ENCODE measurements at places on chromosomes 6 and 20.

DNA sequence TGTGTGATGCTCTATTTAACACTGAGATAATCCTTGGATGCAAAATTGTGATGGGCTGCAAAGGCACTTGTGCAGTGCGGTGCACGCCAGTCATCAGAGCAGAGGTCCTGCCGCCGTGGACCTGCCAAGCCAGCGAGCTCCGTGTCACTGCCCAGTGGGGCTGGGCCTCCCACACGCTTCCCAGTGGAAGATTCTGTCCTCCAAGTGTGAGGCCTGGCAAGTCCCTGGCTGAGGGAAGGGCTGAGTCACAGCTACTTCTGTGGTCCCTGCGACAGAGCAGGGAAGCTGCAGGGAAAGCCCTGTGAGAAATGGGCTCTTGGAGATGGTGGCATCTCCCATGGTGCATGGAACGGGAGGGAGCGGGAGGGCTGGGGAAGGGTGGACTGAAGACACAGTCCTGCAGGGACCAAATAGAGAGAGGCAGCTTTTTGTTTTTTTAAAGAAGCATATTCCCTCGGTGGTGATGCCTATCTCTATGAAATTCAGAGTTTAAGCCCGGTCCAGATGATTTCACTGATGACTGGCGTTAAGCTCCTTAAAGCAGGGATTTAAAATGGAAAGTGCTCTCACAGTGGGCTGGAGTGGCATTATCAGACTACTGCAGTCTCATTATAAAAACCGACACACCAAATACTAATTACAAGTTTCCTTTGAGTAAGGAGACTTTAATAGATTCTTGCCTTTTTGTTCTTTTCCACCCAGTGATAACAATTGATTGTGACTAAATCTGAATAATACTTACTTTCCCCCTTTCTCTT lies 413.7 kb downstream of the QKI start:
- no peak for DNase-seq

DNA sequence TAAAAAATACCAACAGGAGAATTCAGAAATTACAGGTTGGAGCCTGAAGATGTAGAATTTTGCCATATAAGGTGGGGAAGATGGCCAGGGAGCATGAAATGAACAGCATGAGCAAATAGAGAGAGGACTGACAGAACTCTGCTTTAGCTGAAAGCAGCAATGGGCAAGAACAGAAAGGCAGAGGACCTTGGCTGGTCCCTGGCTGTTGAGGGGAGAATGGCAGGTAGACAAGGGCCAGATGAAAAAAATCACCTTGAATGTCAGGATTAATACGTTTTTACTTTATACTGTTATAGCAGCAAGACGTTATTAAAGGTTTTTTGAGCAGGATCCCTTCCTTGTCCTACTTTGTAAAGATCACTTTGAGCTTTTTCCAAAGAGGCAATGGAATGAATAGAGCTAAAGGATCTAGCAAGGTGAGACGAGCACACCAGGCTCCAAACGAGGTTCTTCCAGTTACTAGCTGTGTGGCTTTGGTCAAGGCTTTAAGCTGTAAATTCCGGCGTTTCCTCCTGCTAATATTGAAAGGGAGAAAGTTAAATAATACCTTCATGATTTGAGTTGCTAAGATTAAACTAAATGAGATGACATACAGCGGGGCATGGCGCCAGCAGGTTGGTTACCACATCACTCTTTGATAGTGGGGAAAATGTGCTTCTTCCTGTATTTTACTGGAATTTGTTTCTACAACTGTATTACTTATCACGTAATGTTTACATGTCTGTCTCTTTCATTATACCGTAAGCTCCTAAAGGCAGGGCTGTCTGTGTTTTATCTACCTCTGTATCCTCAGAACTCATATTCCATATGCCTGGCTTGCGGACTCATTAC lies 776 bp downstream of the PPIL1 start:
- DNase-seq = peak; percentile 74

- DNase-seq = no peak
Observed at GRCh38 chr6:15338476-15338875, 92.6 kb downstream of the JARID2 start.

DNA sequence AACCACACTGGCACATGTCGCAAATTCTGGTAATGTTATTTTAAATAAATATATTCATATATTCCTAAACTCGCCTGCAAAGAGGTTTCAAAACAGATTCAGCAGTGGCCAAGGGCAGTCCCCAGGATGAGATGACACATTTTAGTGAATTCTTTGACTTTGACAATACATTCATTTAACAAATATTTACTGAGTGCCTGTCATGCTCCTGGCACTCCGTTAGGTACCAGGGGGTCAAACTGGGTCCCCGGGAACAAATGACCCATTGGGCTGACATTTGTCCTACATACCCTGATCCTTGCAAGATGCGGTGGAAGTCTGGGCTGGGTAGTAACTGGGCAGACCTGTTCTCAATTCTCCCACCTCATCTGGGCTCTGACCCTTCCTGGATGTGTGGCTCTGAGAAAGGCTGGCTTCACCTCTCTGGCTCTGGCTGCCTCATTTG lies 74.9 kb downstream of the FYN start:
- DNase-seq = no peak

DNA sequence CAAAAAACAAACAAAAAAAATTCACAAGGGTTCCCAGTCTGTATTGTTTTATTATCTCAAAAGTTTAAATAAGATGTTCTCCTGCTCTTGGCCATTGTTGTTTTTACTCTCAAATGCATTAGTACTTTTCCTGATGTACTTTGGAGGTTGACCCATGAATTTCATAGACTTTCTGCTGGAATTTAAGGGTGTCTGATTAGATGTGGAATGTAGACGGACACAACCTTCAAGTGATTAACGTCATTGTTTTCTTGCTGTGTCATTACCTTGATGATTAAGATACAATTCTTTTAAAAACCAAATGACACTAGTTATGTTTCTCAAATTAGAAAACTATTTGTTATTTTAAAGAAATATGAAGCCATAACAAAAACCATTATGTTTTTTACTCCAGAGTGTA lies 421.4 kb upstream of the RUNX2 start:
- DNase-seq = no peak
